Stomach (tissue), 19 donors: ENCODE measurements at places on chromosomes 3 and 15. TPM values are rescaled to one million over a fixed set of nuclear protein-coding genes. Genes with fewer than 3 reads are reported as not detected.

DNA sequence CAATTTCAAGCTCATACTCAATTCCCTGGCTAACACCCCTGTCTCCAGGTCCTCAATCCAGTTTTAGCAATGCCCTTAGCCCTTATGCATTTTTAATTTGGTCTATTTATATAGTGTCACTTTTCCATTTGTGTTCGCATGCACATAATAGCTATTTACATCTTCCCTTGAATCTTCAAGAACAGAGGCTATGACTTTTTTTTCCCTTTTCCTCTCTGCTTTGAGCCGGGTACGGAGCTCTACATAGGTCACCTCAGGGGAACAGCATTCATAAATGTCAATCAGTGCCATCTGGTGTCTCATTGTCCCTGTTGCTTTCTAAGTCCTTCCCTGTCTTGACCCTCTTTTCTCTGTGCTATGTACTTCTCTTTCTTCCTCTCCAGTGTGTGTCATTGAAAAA lies 26.5 kb upstream of the ACTC1 start:
- DNase-seq, result no peak

DNA sequence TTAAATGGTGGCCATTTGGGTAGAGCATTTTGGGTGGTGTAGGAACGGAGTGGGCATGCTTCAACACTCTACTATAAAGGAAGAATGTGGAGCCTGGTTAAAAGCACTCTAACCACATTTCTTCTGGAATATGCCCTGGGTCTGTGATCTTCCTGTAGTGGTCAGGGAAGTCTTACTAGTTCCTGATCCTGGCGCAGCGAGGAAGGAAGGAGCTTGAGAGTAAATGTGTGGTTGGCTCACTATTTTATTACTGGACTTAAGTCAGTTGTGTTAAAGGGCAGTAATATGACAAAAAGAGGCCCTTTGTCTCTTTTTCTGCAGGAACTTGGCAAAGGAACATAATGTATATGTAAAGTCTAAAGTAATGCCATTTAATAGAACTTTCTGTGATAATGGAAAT lies 197.6 kb upstream of the ZPLD1 start:
- no peak for DNase-seq

- no peak for DNase-seq
Measured at GRCh38 chr3:34066328-34066727, 267.9 kb downstream of the PDCD6IP start.

The CPNE9 gene
- not detected for total RNA-seq

The GOLGA8R gene
- 7.9 TPM for total RNA-seq

The DZIP1L gene
- total RNA-seq, result 8.8 TPM

DNA sequence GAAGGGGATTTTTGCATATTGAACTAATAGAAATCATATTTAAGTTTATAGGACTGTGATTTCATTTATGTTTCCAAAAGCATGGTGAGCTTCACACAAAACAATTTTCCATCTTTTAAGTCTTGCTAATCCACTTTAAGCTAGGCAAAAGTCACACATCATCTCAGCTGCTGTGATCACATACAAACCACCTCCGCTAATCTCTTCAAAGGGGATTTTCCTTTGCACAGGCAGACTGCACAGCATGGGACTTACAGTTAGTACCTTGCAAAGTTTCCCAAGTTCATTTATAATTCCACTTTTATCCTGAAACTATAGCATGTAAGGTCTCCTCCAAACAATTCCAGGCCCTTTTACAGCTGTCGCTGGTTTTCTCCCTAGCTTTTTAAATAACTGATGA lies 225.1 kb upstream of the CNTN3 start:
- no peak for DNase-seq

GRCh38 chr15:95636107-95636506 lies 694.4 kb upstream of the NR2F2 start:
- DNase-seq, result no peak

DNA sequence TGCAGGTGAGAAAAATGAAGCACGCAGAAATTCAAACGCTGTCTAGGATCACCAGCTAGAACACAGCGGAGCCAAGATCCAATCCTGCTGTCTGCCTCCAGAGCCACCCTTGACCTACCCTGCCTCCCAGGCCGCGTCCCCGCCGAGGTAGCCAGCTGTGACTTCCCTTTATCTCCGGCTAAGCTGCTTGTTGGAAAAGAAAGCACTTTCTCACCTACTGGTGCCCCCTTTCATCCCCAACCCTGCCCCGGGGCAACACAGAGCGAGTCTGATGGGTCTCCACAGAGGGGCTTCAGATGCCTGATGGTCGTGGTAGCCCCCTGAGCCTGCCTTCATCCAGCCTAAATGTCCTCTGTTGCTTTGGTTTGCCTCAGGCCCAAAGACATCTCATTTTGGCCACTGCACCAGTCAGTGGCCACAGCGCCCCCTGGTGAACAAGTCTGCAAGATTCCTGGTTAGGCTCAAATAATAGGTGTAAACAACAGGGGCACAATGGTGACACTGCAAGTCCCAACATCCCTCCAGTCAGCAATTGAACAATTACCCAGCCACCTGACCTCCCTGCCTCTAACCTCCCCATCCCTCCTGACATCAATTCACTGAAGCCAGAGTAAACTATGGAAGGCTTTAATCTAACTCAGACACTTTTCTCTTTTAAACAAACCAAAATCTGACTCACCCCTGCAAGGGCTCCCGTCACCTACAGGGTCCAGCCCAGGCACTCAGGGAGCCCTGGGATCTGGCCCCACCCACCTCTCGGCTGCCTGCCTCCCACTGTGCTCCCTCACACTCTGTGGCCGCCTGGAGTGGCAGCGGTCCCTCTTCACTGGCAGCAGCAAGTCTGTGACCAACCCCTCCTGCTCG lies 27.3 kb upstream of the BCL2L10 start:
- peak; percentile 83 for DNase-seq

DNA sequence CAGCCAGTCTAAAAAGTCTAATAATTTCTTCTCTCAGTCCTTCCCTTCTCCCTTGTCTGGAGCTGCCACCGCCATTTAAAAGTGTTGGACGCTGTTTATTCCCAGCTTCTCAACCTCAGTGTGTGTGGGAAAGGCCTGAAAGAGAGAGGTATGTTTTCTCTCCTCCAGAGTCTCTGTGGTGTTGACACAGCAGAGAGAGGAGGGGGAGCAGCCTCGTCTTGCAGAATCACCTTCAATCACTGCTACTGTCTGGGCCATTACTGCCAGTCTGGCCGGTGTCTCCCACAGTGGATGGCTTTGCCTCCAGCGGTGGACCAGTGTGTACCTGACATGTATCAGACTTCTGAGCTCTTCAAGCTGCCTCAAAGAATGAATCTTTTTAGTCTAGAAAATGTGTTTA lies 101.4 kb upstream of the TRIM42 start:
- DNase-seq, result no peak

DNA sequence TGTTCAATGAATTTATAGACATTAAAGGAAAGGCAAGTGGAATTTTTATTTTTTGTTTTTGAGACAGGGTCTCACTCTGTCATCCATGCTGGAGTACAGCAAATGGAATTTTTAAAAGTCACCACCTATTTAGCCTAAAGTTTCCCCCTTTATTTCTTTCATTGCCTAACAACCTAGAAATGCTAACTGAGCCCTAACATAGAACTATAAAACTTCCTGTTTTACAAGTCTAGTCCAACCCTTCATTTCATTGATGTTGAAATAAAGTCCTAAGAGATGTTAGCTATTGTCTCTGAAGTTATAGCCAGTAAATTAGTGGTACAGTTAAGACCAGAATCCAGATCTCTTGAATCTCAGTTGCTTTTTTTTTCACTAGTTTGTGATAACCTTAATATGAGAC lies 39.0 kb downstream of the MAPK6 start:
- no peak for DNase-seq

GRCh38 chr3:100221159-100221558 lies 39.6 kb upstream of the TBC1D23 start:
- DNase-seq, result no peak

The ZNF502 gene
- total RNA-seq, result 1.3 TPM

DNA sequence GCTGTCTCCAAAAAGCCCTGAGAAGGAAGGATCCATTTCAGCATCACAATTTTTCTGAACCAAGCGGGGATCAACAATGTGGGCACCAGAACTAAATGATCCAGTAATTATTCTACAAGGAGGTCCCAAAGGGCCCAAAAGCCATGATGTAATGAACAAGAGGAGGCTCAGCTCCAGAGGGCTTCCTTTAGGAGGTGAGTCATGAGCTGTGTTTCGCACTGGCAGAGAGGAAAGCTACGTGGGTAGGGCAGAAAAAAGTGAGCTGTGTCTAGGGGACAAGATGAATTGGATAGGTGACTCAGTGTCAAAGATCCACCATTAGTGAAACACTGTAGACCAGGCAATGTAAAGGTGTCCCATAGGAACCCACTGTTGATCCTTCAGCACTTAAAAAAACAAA lies 113.4 kb downstream of the RORA start:
- no peak for DNase-seq

DNA sequence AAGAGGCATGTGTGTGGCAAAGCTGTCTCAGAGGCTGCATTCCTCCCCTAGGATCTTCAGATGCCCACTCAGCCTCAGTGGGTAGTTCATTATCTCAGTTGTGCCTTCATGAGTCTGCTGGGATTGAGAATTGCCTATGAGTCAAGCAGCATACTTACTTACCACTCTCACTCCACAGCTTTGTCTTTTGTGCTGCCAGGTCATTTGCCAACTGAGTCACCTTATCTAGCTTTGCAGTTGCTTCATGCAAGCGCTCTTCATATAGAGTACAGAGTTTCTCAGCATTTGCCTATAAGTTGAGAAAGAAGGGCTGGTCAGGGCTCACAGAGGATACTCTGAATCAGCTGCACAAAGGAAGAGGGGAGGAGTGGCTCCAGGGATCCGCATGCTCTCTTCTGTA lies 89.5 kb downstream of the MYH15 start:
- no peak for DNase-seq

DNA sequence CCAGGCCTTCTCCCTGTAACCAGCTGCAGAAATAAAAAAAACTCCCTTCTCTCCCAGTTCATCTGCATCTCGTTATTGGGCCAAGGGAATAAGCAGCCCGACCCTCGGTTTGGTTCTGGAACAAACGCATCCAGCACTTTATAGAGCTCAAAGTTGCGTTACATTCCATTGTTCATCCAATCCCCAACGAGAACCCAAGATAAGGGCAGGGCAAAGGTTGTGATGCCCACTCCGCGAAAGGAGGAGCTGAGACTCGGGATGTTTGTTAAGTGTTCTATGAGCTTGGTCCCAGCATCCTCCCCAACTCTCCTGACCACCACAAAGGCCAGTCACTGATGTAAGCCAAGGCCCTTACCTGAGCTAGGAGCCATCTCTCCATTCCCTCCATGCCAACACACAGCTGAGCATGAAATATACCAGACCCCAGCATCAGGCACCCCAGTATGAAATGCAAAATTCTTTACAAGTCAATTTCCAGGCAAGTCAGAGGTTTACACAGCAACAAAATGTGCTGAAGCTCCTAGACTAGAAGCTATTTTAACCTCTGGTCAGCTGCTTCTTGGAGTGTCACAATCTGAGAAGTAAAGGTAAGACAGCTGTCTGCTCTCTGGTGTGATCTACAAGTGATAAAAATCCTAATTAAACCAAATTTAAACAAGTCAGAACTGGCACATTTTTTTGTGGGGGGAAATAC lies 17.9 kb downstream of the CCDC12 start:
- no peak for DNase-seq

- peak; percentile 71 for DNase-seq
Measured at GRCh38 chr3:37668818-37669610, 192.7 kb upstream of the CTDSPL start.

The POPDC2 gene
- total RNA-seq, result 9.6 TPM

The DUOXA2 gene
- total RNA-seq, result 21.7 TPM

DNA sequence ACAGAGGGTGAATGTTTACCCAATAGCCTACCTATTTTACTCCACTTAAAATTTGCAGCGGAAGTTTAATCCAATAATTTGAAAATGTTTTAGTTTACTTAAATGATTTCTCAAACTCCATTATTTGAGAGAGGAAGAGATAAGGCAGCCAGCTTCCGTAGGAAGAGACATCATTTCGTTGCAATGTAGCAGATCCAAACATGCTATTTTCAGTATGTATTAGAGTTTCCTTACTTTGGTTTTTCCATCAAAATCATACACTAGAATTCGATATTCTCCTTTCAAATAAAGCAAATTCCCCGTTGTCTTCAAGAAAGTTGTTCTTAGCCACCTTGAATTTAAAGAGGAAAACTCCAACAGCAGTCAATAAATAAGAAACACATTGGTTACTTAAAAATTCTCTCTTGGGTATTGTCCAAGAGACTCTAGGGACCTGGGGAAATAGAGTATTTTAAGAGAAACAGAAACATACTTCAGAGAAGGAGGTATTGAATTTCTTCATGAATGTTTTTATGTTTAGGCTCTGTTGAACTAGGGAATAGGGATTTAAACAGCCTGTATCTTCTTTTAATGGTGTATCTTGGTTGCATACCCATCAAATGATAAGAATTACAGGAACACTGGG lies 324.5 kb upstream of the GBE1 start:
- no peak for DNase-seq

- DNase-seq, result no peak
Measured at GRCh38 chr3:105806359-105806758, 62.5 kb downstream of the CBLB start.

- no peak for DNase-seq
Measured at GRCh38 chr3:65024148-65024547, 336.3 kb upstream of the ADAMTS9 start.

The MAGI1 gene
- total RNA-seq, result 83.9 TPM

DNA sequence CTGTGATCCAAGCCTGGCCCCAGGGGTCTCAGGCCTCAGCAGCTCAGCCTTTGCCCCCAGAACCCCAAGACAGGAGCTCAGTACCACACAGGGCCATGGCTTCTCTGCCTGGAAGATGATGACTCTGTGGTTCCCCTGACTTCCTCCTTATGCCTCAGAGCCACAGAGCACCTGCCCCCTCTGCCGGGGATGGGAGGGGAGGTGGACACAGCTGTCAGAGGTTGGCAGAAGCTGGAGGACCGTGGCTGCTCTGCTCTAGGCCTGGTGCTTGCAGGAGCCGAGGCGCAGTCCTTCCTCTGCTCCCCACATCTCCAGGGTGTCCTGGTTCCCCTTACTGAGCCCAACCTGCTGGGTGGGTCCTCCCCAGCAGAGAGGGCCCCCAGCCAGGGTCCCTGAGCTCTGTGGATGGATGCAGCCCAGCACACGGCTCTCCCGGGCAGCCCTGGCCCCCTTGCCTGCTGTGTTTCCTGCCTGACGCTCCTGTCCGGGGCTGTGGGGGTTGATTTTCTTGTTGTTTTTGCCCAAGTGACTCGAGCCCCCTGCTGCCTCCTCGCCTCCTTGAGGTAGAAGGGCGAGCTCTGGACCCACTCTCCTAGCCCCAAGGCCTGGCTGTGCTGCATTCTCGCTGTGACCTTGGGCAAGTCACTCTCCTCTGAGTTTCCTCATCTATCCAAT lies 36.6 kb downstream of the PSTPIP1 start:
- DNase-seq, result peak; percentile 68

- no peak for DNase-seq
Measured at GRCh38 chr15:95558131-95558530, 772.4 kb upstream of the NR2F2 start.
